ENCODE measurements at places on chromosomes 16 and 17.
A peak's percentile ranks its signal among the peaks of the same experiment; 100 is the strongest.

DNA sequence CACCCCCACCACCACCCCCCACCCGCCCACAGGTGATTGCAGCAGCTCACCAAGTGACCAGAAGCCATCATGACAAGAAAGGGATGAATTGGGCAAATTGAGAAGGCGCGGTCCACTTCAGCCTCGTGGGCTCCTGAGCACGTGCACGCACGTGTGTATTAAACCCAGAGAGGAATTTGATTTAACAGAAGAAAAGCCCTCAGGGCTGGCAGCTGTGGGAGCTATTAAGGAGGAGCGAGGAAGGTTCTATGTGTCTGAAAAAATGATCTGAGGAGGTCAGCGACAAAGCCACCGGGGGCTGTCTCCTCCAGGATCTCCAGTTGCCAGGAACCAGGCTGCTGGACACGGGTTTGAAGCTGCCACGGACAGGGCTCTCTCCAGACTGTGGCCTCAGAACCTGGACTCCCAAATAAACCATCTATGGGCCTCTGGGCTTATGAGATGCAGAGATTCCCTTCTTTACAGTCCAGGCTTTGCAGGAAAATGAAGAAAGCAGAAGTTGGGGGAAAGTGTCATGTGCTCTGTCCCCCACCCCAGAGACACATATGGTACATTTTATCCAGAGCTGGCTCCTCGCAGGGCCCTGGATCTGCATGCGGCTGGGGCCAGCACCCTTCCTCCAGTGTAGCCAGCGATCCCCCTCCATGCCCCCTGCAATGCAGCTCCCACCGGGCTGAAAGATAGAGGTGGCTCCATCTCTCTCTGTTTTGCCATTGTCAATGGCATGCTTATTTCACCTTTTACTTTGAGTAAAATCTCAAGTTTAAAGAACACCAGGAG is 219.7 kb upstream of the RPL38 start:
- DNase-seq = no peak

DNA sequence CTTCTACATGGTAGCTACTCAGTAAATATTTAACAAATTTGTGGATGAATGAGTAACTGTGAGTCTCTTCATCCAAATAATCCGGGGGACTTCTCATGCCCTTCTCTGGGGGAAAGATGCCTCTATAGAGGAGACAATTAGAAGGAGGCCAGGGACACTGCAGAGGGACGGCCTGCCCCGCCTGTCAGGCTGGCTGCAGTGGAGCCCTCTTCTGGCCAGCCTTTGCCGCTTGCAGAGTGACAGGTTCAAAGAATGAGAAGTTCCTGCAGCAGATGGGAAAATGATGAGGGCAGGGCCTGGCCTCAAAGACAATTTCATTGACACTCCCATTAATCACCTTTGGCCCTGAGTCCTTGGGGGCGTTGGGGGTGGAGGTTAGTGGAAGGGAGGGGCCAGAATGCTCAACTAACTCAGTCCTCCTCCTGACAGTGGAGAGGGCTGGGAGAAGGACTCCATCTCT is 339.0 kb downstream of the MAF start:
- DNase-seq = no peak

DNA sequence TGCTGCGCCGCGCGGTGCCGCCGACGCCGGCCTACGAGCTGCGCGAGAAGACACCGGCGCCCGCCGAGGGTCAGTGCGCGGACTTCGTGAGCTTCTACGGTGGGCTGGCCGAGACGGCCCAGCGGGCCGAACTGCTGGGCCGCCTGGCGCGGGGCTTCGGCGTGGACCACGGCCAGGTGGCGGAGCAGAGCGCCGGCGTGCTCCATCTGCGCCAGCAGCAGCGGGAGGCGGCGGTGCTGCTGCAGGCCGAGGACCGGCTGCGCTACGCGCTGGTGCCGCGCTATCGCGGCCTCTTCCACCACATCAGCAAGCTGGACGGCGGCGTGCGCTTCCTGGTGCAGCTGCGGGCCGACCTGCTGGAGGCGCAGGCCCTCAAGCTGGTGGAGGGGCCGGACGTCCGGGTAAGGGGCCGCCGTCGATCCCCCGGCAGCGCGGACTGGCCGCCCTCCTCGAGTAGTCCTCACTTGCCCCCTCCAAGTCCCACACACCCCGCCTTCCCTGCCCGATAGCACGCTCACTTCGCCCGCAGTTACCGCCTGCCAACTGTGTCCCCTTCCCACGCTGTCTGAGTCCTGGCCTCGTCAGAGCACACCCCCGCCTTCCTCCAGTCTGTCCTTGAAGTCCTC is 470 bp downstream of the MLYCD start:
- DNase-seq = peak; percentile 82

DNA sequence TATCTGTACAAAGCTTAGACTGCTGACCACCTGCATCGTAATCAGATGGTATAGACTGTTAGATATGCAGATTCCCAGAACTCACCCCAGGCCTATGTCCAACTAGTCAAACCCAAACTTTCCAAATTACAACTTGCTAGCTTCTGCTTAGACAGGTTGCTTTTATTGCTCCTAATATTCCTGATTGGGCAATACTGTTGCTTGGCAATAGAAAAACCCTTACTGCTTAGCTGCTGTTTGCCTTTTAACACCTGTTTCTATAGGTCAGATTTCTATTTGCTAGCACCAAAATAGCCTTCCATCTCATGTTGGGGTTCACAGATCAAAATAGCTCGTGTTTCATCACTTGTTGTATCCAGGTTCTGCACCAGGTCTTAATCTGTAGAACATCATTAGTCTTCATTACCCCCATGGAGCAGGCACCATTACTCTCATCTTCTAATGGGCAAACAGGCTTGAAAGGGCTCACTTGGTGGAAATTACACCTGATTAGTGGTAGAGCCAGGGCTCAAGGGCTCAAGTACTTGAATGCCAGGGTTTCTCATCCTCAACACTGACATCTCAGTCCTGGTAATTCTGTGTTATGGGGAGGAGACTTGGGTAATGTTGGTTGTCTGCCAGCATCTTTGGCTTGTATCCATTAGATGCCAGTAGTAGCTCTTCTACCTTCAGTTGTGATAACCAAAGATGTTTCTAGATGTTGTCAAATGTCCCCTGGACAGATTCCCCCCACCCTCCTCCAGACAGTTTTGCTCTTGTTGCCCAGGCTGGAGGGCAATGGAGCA is 2.7 kb downstream of the ZP2 start:
- no peak for DNase-seq

DNA sequence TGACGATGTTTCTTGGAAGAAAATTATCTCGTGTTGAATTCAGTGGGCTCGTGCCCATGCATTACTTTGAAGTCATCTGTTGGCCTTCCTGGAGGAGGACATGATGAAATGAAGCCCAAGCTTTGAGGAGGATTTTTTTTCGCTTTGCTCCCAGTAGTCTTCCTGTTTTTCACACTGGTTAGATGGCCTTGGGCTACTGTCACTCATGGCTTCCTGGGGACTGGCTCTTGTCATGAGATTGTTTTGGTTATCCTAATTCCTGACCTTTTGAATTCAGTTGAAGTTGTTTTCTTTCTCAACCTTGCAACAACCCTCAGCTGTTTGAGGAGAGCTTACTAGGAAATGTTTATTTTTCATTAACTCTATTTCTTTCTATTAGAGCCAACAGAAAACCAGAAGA is 430.7 kb downstream of the HS3ST3B1 start:
- no peak for DNase-seq

DNA sequence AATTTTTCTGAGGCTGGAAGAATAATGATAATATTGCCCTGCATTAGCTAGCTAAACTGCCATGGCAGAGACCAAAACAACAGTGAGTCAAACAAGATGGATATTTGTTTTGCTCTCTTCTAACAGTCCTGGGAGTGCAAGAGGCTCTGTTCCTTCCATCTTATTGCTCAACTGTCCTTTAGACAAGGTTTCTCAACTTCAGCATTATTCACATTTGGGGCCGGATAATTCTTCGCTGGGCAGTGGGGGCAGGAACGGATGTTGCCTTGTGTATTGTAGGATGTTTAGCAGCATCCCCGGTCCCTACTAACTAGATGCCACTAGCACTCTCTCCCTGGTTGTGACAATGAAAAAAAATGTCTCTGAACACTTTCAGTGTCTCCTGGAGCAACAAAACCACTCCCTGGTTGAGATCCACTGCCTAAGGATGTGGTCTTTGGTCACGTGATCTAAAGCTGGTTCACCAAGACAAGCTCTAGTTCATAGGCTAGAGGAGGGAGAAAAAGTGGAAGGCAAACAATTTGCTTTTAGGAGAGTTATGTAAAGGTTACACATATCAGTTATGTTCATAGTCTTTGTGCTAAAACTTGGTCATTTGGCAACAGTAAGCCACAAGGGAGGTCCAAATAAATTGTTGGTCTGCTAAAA is 144.4 kb downstream of the PCTP start:
- no peak for DNase-seq

DNA sequence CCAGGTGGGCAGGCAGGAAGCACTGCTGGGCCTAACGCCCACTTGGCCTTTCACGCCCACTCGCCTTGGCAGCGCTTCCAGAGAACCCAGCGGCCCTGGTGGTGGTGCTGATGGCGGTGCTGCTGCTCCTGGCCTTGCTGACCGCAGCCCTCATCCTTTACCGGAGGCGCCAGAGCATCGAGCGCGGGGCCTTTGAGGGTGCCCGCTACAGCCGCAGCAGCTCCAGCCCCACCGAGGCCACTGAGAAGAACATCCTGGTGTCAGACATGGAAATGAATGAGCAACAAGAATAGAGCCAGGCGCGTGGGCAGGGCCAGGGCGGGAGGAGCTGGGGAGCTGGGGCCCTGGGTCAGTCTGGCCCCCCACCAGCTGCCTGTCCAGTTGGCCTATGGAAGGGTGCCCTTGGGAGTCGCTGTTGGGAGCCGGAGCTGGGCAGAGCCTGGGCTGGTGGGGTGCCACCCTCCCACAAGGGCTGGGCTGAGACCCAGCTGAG is 64.7 kb downstream of the MRC2 start:
- no peak for DNase-seq

GRCh38 chr17:29881256-29881655 is 48.8 kb downstream of the SSH2 start:
- DNase-seq = no peak

DNA sequence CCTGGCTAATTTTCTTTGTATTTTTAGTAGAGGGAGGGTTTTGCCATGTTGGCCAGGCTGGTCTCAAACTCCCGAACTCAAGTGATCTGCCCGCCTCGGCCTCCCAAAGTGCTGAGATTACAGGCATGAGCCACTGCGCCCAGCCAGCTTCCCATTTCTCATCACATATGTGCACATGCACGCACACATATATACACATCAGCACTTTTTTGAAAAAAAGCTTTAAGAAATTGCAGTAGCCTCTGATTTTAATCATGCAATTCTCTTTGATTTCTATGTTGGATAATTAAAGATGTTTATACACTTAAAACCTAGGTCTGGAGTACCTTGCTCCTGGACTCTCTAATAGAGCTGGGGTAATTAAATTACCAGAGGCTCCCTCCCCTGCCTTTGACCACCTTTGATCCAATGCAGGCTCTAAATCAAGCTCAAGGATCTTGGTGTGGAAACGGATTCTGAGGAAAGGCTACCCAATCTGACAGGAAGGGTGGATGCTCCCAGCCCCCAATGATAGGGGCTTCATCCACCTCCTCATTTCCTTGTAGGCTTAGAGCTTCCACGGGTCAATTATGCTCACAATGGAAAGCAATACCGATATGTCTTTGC is 29.7 kb upstream of the GAN start:
- DNase-seq = no peak

DNA sequence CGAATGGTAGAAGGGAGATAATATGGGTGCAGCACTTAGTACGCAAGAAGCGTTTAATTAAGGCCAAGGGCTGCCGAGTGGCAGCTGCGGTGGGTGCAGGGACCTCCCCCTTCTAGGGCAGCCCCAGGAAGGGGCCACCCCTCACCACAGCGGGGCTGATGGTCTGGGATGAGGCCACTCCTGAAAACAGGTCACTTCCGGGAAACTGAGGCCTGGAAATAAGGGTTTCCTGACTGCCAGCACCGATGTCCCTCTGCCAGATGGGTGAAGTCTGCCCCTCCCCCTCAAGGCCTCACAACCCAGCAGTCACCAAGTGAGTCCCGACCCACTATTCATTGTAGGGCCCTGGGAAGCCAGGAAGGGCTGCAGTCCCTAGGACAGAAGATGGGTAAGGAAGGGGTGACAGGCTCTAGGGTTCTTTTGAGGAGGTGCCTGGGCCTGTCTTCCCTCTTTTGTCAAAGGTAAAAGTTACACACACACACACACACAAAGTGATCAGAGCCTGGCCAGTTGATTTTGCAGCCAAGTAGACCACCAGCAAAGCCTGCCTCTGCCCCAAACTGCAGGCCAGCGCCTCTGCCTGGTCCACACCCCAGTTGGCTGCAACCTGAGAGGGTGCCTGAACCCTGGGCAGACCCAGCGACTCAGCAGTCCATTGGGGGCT is 12.5 kb downstream of the SREBF1 start:
- peak; percentile 40 for DNase-seq

GRCh38 chr17:79280010-79280409 is 205.4 kb downstream of the ENGASE start:
- no peak for DNase-seq

DNA sequence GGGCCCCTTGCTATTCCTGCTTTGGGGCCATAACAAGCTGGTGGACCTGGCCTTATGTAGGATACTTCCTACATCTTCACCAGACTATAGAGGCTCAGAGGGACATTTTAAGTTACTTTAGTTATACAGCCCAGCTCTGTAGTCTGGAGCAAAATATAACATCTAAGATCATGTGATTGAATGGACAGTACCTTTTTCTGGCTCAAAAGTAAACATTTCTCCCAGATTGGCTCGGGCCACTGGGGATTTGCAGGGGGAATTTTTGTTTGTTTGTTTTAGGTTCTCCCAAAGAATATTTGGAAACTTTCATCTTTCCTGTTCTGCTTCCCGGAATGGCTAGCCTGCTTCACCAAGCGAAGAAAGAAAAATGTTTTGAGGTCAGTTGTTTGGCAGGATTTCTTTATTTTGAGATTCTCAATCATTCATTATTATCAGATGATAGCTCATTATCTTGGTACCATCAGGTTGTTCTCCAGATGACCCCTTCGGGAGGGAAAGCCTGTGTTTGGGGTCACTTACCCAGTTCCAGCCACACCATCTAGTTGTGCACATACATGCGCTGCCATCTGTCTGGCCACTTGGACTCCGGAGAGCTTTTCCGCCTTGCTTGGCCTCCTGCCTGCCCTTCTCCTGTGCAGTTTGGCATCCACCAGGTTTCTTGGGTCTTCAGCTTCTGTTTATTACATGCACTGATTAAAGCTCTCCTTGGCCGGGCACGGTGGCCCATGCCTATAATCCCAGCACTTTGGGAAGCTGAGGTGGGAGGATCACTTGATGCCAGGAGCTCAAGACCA is 17.2 kb downstream of the IQCK start:
- no peak for DNase-seq

- no peak for DNase-seq
Observed at GRCh38 chr17:27091043-27091497, 202.8 kb upstream of the WSB1 start.

DNA sequence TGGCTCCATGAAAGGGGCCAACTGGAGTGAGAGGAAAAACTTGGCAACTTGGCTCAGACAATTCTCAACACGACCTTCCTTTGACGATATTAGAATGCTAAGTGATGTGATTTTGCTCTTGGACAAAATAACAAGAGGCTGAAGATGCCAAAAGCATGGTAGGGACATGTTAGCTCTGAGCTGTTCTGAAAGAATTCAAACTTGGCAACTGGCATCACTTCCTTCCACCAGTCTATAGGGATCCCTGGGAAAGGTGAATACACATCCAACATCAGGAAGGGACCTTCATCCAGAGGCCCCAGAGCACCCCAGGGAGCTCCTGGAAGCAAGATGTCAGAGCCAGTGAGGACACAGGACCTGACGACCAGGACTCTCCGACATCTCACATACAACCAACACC is 4.3 kb downstream of the KRT37 start:
- DNase-seq = peak; percentile 50
